ENCODE measurements at places on chromosomes 3 and 15. TPM values are rescaled to one million over a fixed set of nuclear protein-coding genes. Genes with fewer than 3 reads are reported as not detected.

Gene SST
- polyA plus RNA-seq, result not detected

Gene CALML4
- polyA plus RNA-seq, result 1.3 TPM

Gene CLSTN2
- 0.07 TPM for polyA plus RNA-seq

Gene CLDN1
- 7.3 TPM for polyA plus RNA-seq

Gene TXNRD3
- 3.9 TPM for polyA plus RNA-seq

Gene GP9
- not detected for polyA plus RNA-seq

Gene GOLGA6L4
- 2.1 TPM for polyA plus RNA-seq

Gene CHAC1
- polyA plus RNA-seq, result 77.8 TPM

Gene GOLGA6D
- polyA plus RNA-seq, result not detected

Gene SMAD6
- 13.6 TPM for polyA plus RNA-seq

Gene ADGRG7
- polyA plus RNA-seq, result not detected

Gene INAFM2
- polyA plus RNA-seq, result 11.7 TPM

Gene A4GNT
- not detected for polyA plus RNA-seq

Gene MKRN3
- 0.17 TPM for polyA plus RNA-seq

Gene FAIM
- 3.4 TPM for polyA plus RNA-seq

Gene CAMK2N2
- polyA plus RNA-seq, result 0.29 TPM

Gene PLA2G4B
- 3.1 TPM for polyA plus RNA-seq

Gene B3GALNT1
- polyA plus RNA-seq, result 5.6 TPM

Gene GOLGA6L10
- polyA plus RNA-seq, result 0.79 TPM

Gene SPTBN5
- polyA plus RNA-seq, result 0.38 TPM

Gene LRTM1
- not detected for polyA plus RNA-seq

Gene ADAMTS7
- 12.6 TPM for polyA plus RNA-seq

Gene PCBP4
- polyA plus RNA-seq, result 110 TPM

Gene SHF
- 3.8 TPM for polyA plus RNA-seq

All from IMR-90 (cell line).